ENCODE measurements at places on chromosomes 5 and 9.

DNA sequence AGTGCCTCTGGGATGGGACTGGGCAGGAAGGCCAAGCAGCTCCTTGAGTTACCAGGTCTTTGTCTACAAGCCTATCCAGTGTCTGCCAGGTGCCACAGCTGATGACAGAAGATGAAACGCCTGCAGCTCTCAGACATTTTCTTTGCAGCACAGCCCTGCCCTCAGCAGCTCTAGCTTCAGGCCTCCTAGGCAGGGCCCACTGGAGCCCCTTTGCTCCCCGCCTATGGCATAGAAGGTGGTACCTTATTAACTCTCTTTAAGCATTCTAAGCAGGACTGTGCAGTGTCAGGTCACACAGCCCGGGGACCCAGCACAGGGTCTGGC lies 1.3 kb upstream of the SKP1 start:
- DNase-seq, result no peak

GRCh38 chr5:145968970-145969713 lies 32.8 kb downstream of the SH3RF2 start:
- DNase-seq, result no peak

DNA sequence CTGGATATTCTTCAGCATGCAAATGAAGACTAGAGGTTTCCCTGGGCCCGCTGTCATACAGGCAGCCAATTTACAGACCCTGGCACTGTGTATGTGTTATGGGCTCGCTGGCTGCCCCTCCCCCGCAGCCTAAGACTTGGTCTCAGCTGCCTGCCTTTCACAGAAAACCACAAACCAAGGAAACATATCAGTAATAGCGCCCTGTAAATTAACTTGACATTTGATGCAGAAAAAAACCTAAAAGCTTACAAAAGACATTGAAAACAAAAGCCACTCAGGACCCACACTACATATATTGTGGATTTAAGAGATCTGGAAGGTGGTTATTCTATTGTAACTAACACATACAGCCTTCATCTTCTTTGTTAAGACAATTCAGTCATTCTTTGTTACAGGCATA lies 287.0 kb upstream of the TMEM161B start:
- DNase-seq, result no peak

GRCh38 chr5:87277279-87277835 lies 9.7 kb downstream of the RASA1 start:
- DNase-seq, result no peak

DNA sequence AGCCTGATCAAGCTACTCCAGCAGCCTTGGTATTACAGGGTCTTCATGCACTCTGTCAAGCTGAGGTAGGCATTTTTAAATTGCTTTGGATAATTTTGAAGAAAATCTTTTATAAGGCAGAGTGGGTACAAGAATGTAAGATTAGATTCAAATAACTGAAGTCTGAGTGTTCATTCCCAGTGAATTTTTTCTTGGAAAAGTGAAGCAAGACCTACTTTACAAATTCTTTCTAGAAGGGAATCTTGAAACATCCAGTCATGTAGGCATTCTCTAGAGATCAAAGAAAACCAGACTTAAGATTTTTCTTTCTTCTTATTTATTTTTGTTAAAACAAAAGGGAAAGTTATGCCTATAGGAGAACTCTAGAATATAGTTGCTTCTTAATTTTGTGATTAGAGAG lies 139.0 kb downstream of the FOCAD start:
- no peak for DNase-seq

DNA sequence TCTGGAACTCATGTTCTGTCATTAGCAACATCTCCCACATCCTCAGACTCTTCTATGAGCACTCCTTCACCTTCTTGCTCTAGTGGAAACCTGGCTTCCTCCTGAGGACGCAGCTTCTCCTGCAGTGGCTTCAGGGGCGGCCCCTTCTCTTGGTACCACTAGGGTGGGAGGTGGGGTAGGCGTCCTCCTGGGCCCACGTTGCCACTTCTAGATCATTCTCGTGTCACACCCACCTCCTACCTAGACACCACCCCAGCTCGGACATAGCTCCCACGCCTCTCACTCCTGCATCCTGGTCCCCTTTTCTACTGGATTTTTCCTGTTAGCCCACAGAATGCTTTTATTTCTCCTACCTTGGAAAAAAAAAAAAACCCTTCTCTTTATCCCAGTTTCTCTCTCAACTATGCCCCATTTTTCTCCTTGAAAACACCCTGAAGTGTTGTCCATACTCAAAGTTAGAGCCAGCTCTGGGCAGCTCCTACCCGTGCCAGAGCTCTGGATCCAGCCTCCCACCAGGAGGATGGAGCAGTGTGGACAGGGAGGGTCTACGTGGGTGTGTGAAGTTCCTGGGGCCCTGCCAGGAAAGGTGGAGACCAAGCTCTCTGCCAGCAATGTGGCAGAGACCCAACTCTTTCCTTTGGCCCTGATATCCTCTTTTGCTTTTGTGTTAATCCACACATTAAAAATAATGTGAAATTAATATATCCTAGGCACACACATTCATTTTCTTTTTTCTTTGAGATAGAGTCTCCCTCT lies 179.2 kb downstream of the HSPA4 start:
- DNase-seq, result no peak

DNA sequence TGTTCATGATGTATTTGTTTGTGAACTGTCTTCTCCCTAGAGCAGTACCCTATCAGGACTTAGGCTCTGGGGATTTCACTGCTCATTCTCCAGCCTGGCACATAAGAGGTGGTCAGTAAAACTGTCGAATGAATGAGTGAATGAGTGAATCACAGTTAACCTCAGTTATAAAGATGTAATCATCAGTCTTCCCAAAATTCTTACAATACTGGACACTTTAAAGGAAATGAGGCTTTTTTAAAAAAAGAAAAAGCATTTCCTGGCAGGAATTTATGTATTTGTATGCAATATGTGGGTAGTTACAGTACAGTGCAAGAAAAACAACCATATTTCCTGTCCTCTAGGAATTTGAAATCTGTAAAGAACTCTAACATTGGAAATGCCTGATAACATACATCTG lies 59.6 kb downstream of the RAI14 start:
- no peak for DNase-seq
